ENCODE measurements at places on chromosomes 1 and 21.

GRCh38 chr1:28458237-28459228 lies 47.3 kb upstream of the RCC1 start:
- DNase-seq: no peak

- DNase-seq: no peak
Measured at GRCh38 chr21:46151989-46152926, 3.1 kb downstream of the FTCD start.

GRCh38 chr1:62092110-62092509 lies 102.5 kb upstream of the L1TD1 start:
- DNase-seq: no peak

DNA sequence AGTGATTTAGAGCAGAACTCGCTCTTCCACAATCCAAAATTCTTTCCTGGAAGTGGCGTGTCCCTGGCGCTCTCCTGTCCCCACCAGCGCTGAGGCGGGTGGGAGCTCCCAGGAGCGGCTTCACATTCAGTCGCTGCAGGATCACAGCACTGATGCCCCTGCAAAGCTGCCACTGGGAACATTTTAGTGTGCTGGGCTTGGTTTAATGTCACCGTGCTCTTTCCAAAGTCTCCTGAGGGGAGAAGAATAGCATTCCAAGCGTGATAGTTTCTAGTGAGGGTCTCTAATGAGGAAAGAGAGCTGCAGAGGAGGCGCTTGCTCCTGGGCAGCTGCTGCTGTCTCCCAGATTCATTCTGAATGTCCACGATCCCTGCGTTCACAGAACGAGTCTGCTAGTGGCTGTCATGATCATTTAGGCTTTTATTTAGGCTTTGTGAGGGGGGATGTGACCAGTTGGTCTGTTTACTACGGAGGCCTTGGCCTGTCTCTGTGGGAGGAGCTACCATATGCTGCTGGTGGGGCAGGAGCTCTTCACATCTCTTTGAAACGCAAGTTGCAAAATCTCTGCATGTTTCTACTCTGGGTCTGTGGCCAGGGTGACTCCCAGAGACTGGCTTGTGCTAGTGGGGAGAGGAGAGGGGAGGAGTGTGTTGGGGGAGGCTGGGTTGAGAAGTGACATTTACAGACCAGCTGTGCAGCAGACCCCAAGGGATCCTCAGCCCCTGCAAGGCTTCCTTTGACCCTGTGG lies 23.4 kb downstream of the OLFML3 start:
- DNase-seq: peak; percentile 81
